Stimulated activated CD4-positive, alpha-beta T cell treated with anti-CD3 and anti-CD28 coated beads, Interleukin-1b, Interleukin-23, amount 100 ng/mL, for 1 hour (primary cell): ENCODE measurements at places on chromosomes 1 and 21.

DNA sequence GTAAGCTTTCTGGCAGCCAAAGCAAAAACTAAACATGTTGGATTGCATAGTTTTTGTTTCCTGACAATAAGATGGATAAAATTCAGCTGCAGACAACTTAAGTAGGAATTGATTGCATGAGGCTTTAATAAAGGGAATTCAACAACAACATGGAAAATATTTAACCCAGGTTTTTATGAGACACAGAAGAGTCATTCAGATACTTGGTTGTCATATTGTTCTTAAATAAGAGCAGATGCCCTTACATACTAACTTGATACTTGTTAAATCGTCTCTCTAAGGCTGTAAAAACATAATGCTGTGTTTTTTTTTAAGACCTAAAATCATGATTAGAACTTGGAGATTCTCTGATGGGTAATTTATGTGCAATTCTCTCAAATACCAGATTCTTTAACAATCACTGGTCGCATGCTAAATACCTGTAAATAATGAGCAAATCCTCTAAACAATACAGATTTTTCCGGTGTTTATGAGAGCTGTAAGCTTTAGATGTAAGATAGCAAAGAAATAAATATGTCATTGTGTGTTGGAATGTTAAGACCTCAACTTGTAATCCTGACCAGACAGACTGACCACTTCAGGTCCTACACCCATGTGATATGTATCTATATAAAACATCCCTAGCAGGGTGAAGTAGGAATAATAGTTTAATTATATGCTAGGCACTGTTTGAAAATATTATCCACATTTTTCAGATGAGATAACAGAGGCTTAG, 37.8 kb upstream of the CD34 start:
- no peak for DNase-seq

GRCh38 chr1:229371624-229372023, 28.8 kb upstream of the CCSAP start:
- DNase-seq = no peak

GRCh38 chr1:151934048-151934493, 24.8 kb upstream of the THEM4 start:
- no peak for DNase-seq

DNA sequence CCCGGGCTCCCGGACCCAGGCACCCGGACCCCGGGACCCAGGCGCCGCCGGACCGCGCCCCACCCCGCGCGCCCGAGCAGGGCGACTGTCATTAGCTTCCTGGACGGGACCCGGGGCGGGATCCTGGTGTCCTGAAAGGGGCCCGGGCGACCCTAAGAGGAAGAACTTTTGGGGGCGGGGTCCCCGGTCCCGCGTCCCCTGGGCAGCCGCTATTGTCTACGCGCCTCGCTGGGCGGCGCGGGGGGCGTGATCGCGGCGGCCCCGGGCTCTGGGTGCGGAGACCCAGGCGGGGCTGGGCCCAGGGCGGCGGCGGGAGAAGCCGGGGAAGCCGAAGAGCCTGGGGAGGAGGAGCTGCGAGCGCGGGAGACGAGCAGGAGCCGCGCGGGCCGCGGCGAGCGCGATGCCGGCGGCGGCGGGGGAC, 465 bp downstream of the HUNK start:
- no peak for DNase-seq

GRCh38 chr1:237610157-237610556, 280.6 kb downstream of the ZP4 start:
- DNase-seq = no peak

- no peak for DNase-seq
Observed at GRCh38 chr1:247324204-247324787, 7.4 kb downstream of the ZNF496 start.

DNA sequence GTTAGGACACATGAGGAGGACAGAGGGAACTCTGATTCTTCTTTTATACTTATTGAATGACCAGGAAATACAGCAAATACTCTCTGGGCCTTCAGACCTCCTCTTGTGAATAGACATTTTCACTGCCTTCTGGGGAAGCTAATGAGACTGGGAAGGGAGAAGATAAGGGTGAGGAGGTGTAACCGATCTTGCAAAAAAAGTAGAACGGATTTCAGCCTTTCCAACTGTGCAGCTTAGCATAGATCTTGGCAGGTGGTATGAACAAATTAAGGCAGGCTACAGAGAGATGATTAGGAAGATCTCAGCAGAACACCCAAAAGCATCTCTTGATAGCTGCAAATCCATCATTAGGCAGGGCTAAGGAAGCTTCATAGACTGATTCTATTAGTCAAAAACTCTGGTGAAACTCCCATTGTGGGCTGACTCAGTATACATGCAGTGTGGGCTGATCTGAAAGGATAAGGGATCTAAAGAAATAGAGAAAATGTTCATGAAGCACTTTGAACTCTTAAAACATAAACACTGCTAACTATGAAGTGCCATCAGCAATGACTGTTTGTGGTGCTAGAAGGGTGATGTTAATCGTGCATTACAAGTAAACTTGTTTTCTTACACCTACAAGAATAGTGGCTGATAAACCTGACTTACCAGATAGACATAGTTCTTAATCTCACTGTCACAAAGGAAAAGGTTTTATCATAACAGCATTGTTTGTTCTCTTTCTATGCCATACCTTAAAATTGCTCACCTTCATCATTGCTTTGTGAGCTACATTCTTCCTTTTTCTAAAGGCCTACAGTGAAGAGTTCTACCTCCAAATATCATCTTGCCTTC, 85.5 kb upstream of the PALMD start:
- DNase-seq = no peak

DNA sequence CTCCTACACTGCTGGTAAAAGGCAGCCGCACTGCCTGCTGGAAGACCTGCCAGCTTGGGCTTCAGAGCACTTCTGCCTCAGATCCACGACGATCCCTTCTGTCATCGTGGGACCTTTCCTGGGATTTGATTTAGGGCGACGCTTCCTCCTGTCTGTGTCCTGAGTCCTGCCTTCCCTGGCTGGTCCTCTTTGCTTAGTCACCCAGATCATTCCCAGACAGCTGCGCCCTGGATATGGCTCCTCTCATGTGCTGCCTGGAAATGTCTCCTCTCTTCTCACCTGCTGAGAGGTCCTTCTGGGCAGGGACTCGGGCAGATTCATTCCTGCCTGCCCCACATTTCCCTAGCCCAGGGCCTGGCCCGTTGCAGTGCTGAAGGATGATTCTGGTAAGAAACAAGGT, 72.4 kb upstream of the POU3F1 start:
- DNase-seq = no peak

- no peak for DNase-seq
Observed at GRCh38 chr1:233909195-233909594, 4.7 kb downstream of the SLC35F3 start.

DNA sequence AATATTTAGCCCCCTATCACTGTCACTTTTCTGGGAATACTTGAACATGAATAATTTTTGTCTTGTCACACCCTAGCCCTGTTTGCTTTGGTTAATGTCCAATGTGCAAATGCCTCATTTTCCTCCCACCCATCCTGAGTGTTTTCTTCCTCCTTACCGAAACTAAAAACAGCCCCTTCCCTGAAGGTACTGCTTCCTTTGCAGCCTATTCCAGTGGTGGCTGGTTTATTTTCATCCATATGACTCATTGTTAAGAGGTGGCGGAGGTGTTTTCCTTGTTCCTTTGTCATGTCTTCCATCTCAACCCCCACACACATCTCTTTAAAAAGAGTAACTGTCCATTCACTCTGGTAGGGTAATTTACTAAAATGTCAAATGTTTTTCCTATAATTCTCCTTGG, 40.4 kb downstream of the CD55 start:
- no peak for DNase-seq

GRCh38 chr21:37032877-37033471, 26.5 kb downstream of the RIPPLY3 start:
- no peak for DNase-seq

DNA sequence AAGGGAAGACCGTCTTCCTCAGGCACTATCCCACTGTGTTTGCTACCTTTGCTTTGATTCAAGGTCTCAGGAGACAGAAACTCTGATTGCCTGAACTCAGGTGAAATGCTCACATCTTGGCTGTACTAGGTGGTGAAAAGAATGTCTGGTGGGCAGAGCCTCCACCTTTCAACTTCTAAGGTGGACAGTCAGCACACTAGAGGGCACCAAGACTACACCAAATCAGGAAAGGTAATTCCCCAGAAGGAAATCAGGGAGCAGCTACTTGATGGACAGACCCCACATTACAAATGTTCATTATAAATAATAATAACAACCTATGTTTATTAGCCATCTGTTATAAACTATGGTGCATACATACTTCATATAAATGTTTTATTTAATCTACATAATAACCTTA, 220.9 kb downstream of the ATG4C start:
- DNase-seq = no peak

DNA sequence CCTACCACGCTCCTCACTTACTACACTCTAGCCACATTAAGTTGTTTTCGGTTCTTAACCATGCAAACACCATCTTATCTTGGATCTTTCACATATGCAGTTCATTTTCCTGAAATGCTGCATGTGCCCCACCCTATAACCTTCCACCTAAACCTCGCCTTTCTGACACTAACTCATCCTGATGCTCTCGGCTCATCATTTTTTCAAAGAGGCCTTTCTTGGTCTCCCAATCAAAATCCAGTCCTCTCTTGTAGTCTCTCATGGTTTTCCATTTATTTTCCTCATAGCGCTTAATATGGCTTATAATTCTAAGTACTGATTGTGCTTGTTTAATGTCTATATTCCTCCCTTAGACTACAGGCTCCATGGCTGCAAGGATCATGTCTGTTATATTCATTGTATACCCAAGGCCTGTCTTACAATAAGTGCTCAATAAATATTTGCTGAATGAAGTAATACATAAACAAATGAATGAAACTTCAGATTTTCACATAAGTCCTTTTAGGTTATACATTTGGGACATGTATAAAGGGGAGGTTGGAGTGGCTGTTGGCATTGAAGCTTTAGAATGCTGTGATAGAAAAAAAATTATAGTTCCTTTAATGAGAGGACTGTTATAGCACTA, 79.2 kb upstream of the CDC42BPA start:
- DNase-seq = no peak

DNA sequence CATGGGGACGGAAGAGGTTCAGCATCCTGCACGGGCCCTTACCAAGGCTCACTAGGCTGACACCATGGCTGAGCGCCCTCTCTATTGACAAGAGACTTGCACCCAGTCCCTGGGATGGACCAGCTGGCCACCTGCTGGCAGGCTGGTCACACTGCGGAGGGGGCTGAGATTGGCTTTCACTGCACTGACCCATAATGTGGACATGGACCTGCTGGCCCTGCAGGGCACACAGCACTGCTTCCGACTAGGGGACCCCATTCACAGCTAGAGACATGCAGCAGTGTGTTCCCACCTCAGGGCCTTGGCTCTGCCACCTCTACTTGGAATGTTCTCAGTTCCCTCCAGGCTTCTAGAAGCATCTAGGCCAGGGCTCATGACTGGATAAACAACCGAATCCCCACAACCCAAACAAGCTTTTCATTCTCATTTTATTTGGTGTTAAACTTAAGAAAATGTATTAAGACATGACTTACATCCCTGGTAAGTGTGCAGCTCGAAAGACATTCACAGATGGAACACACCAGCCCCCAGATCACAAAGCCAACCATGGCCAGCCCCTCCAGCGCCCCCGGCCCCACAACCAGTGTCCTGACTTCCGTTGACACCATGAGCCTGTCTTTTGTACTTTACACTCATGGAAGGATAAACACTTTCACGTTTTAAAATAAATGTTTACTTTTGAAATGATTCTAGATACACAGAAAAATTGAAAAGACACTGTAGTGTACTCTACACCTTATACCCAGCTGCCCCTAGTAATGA, 9.3 kb upstream of the SRARP start:
- DNase-seq = no peak

DNA sequence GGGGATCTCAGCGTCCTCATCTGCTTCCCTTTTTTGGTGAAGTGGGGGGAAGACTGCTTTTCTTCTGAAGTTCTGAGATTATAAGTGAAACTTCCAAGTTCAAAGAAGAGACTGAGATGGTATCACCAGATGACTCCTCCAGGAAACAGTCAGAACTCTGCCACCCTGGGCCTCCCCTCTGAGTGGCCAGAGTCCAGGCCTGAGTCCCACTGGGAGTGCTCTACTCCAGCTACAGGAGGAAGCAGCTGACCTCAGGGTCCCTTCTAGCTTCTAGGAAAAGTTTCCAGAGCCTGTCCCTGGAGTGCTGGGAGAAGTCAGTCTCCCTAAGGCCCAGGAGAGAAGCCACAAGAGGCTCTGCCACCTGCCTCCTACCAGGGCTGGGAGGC, 104.7 kb downstream of the CASZ1 start:
- DNase-seq = no peak

DNA sequence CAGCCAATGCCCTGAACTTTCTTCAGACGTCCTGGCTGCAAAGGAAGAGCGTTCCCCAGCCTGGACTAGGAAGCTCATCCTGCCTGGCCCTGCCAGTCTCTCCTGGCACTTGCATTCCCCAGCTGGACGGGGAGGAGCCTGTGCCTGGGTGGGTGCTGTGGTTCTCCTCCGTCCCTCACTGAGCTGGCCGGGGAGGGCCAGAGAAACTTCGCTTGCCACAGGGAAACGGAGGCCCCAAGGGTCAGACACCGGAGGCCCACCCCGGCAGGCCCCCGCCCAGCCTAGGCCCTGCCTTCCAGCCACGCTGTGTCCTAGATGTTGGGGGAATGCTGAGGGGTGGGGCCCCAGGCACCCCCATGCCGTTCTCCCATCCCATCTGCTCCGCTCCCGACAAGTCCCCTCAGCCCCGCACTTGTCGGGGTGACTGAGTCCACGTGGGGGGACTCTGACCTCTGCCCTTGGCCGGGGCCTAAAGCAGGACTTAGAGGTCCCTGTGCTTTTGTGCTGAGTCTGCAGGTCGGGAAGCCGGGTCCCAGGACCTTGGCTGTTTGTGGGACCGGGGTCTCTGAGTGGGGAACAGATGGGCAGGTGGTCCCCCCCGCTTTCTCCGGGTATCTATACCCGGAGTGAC, 4.8 kb downstream of the FTCD start:
- DNase-seq = no peak
